ENCODE measurements at places on chromosomes 12 and 14. TPM values are rescaled to one million over a fixed set of nuclear protein-coding genes. Genes with fewer than 3 reads are reported as not detected.
A peak's percentile ranks its signal among the peaks of the same experiment; 100 is the strongest.

DNA sequence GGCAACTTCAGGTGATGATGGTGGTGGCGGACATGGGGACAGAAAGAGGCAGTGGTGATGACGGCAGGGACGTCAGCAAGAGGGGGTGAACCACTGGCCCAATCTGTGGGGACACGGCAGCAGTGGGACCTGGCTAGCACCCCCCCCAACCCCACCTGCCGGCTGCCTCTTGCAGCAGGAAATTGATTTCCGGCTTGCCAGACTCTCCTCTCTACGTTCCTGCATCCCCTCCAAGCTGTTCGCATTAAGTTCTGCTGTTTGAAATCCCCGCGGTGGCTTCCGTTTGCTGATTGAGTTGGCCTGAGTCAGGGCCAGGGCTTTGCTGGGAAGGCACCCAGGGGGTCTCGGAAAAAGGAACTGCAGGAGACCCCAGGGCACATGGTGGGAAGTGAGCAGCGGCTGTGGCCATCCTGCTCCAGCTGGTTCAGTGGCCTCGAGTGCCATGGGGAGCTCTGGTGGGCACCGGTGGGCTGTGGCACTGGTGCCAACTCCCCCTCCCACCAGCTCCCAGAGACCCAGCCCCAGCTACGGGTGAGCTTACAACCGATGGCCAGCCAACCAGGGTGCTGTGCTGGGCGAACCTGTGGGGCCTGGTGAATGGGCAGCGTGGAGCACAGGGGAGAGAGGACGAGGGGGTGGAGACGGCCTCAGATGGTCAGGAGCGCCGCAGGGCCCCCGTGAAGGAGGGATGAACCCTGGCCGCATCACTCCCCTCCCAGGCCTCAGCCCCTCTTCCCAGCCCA is 14.6 kb upstream of the NUDT14 start:
- no peak overlapping the region for H3K27ac ChIP-seq
- H3K27me3 ChIP-seq, result peaks cover 35% of the 10 kb centered on the region
- H3K4me1 ChIP-seq, result peaks cover 33% of the 10 kb centered on the region
- no peaks in the 10 kb centered on the region for H3K36me3 ChIP-seq
- no peak for DNase-seq
- no peak overlapping the region for H3K4me3 ChIP-seq

DNA sequence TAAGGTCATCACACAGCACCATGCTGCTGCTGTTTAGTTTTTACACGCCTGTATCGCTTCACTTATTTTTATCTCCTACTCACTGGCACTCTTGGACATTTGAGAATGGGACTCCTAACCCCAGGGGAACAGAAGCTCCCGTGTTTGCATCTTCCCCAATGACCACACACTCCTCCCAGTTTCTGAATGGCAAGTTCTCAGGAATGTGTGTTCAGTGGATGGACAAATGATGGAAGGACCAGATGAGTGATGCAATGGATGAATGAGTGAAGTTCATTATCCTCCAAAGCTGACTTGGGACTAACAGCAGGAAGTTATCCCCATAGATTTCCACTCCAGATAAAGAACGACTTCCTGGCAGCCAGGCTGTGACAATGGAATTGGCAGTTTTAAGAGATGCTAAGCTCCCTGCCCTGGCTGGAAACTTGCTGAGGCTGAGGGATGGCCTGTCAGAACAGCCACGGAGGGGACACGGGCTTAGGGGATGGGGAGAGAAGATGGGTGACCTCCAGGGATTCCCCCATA is 231.5 kb downstream of the SLC15A4 start:
- H3K27me3 ChIP-seq, result no peaks in the 10 kb centered on the region
- no peak overlapping the region for H3K27ac ChIP-seq
- no peaks in the 10 kb centered on the region for H3K36me3 ChIP-seq
- H3K4me1 ChIP-seq, result no peaks in the 10 kb centered on the region
- no peak overlapping the region for H3K4me3 ChIP-seq

GRCh38 chr12:104636496-104636895 is 179.7 kb downstream of the CHST11 start:
- DNase-seq, result no peak
- peaks cover 38% of the 10 kb centered on the region for H3K36me3 ChIP-seq
- H3K27ac ChIP-seq, result peak overlapping the region; percentile 43
- no peaks in the 10 kb centered on the region for H3K27me3 ChIP-seq
- no peak overlapping the region for H3K4me3 ChIP-seq

DNA sequence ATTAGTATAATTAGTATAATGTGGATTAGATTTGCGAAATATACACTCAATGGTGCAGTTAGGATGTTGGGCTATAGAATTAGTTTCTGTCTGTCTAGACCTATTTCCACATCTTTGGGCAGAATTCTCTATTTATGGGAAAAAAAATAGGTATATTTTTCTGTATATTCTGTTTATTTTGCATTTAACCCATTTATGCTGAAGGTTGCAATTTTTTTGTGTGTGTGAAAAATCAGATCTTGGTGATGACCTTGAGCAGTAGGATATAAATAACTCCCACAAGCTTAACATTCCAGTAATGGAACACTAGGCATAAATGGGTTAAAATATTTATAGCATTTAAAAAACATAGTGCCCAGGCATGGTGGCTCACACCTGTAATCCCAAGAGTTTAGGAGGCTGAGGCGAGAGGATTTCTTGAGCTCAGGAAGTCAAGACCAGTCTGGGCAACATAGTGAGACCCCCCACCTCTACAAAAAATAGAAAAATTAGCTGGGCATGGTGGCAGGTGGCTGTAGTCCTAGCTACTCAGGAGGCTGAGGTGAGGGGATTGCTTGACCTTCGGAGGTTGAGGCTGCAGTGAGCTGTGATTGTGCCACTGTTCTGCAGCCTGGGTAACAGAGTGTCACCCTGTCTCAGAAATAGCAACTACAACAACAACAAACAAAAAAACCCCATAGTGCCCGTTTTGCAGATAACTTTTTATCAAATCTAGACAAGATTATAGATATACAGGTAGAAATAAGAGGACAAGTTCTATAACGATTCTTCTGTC is 9.3 kb downstream of the BRMS1L start:
- H3K4me1 ChIP-seq, result no peaks in the 10 kb centered on the region
- no peak overlapping the region for H3K27ac ChIP-seq
- no peaks in the 10 kb centered on the region for H3K27me3 ChIP-seq
- no peak overlapping the region for H3K4me3 ChIP-seq

DNA sequence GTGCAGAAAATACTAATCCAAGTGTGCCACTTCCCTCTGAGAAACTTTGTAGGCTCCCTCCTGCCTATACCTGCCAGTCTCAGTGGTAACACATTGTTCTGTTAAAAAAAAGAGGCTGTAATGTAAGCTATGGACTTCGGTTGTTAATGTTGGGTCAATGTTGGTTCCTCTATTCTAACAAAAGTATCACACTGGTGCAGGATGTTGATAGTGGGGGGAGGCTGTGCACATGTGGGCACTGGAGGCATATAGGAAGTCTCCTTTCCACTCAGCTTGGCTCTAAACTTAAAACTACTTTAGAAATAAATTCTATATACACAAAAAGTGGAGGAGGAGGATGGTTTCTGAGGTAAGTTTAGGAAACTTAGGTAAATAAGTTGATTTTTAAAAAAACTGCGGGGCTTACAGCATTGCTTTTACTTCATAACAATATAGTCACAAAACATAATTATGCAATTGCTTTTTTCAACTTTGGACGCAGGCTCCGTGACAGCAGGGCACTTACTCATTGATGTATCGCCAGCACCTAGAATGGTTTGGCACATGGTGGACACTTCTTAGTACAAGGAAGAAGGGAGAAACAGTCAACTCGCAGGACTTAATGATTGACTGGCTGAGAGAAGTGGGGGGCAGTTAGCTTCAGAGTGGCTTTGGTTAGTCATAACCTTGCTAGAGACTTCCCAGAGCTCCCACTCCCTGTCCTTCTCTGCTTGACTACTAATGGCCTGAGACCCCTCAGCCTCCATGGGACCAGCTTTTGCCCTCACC is 7.9 kb upstream of the NYNRIN start:
- no peak for DNase-seq
- H3K4me3 ChIP-seq, result no peak overlapping the region
- H3K27ac ChIP-seq, result no peak overlapping the region
- peaks cover 27% of the 10 kb centered on the region for H3K27me3 ChIP-seq
- no peaks in the 10 kb centered on the region for H3K4me1 ChIP-seq
- no peaks in the 10 kb centered on the region for H3K36me3 ChIP-seq

DNA sequence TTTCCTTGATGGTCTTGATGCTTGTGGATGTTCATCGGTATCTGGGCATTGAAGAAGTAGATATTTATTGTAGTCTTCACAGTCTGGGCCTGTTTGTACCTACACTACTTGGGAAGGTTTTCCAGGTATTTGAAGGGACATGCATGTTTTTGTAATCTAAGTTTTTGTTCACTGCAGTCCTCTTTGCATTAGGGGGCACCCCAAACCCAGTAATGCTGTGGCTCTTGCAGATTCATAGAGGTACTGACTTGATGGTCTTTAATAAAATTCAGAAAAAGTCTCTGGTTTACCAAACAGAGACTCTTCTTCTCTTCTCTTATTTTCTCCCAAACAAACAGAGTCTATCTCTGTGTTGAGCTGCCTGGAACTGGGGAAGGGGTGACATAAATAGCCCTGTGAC is 150.9 kb upstream of the SLC16A7 start:
- H3K36me3 ChIP-seq, result no peaks in the 10 kb centered on the region
- no peak for DNase-seq
- H3K27me3 ChIP-seq, result no peaks in the 10 kb centered on the region
- no peak overlapping the region for H3K27ac ChIP-seq
- no peaks in the 10 kb centered on the region for H3K4me1 ChIP-seq

- no peaks in the 10 kb centered on the region for H3K36me3 ChIP-seq
- H3K4me3 ChIP-seq, result no peak overlapping the region
- no peak for DNase-seq
- H3K27me3 ChIP-seq, result peaks cover 41% of the 10 kb centered on the region
These were observed 106.3 kb downstream of the SCARB1 start for GRCh38 chr12:124757329-124757728.

GRCh38 chr14:74290415-74290814 is 12.3 kb downstream of the ABCD4 start:
- peaks cover 84% of the 10 kb centered on the region for H3K36me3 ChIP-seq
- no peak overlapping the region for H3K27ac ChIP-seq
- DNase-seq, result no peak
- H3K4me3 ChIP-seq, result no peak overlapping the region
- H3K27me3 ChIP-seq, result no peaks in the 10 kb centered on the region

GRCh38 chr12:122336015-122336946 is 70.0 kb upstream of the VPS33A start:
- H3K27me3 ChIP-seq, result no peaks in the 10 kb centered on the region
- peaks cover 56% of the 10 kb centered on the region for H3K36me3 ChIP-seq
- no peaks in the 10 kb centered on the region for H3K4me1 ChIP-seq
- no peak for DNase-seq
- no peak overlapping the region for H3K4me3 ChIP-seq
- no peak overlapping the region for H3K27ac ChIP-seq

The ART4 gene
- total RNA-seq, result not detected

The CPNE8 gene
- 1.7 TPM for total RNA-seq

Data from activated B cell treated with CpG ODN at 0.5 μM for 24 hours (primary cell).